ENCODE measurements at places on chromosomes 1 and 21.

DNA sequence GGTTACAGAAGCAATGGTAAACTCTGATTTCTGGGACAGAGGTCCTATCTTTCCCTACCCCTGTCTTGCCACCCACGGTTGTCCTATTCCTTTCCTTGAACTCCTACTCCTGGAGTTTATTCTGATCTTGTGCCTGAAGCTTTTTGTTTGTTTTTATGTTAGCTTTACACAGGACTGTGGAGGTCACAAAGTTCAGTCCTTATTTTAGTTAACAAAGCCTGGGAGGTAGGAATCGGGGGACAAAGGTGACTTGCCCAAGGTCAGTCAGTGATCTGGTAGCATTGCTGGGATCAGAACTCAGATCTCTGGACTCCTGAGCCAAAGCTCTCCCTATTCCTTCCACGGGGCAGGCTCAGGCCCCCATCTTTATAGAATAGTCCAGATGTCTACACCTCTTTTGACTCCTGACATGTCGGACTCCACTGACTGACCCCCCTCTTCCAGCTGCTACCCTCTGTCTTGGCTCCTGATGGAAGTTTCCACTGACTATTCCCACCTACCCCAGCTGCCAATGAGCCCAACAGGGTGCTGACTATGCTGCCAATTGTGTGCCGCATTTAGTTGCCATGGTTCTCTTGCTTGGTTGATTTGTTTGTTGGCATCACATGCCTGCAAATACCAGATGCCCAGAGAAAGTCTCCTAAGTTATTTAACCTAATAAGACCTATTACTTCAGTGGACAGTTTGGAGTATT is 9.9 kb downstream of the F5 start:
- DNase-seq = no peak

GRCh38 chr1:26124418-26125331 is 13.1 kb downstream of the PDIK1L start:
- DNase-seq = no peak

DNA sequence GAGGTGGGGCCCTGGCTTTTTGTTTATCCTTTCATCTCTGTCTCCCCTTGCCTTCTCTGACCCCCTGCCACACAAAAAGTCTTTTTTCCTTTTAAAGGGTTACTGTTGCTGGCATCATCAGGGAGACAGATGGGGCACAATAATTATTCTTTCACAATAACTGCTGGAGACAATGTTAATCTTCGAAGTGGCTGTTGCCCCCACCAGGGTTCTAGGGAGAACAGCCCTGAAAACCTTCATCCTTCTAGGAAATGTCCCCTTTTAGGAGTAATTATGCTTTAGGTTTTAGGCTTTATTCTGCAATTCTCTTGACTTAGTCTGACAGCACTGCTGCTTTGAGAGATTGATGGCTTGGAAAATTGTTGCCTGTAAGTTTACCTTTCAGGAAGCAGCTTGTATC is 150.0 kb downstream of the NOS1AP start:
- no peak for DNase-seq

DNA sequence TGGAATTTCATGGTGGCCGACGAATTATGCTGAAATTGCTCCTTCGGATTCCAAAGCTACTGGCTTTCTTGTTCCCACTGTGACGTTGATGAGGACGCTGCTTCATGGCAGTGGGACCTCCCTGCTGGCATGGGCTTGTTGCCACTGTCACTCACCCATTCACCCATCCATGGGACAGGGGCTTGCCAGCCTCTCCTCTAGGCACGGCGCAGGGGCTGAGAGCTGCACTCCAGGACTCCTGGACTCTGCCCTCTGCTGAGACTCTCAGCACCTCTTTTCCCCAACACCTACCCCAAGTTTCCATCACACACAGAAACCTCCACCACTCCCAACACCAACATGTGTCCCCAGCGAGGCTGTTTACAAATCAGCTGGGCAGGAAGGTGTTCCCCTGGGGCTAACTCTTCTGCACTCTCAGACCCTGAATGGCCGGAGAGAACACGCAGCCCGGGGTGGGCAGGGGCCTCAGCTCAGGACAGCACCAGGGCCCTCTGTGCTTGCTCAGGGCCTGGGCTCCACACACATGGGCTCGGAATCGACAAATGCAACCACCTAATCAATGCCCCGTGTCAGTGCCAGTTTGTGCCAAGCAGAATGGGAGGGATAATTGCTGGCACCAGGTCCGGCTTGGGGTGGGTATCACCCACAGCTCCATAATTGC is 3.1 kb downstream of the ITGB2 start:
- DNase-seq = no peak

GRCh38 chr21:45847870-45848269 is 133.7 kb upstream of the COL6A1 start:
- DNase-seq = peak; percentile 3

DNA sequence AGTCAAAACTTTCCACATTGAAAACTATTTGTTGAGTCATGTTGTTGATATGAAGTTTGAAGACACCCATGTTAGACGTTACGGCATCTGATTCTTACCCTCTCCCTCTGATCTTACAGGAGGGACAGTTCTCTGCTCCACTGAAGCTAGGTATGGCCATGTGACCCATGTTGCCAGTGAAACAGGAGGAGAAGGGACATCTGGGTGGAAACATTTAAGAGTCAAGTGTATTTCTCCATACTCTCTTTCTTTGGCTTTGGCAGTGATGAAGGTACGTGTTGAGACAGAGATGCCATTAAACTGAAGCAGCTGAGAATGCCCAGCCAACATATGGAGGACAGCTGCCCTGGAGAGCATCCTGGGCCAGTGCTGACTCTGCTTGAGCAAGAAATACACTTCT is 198.4 kb upstream of the PTGFR start:
- no peak for DNase-seq

DNA sequence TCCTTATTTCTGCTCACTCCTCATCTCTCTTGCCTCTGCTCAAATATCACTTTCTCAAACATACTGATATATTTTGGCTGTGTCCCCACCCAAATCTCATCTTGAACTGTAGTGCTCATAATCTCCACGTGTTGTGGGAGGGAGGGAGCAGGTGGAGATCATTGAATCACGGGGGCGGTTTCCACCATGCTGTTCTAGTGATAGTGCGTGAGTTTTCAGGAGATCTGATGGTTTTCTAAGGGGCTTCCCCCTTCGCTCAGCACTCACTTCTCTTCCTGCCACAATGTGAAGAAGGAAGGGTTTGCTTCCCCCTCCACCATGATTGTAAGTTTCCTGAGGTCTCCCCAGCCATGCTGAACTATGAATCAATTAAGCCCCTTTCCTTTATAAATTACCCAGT is 26.6 kb downstream of the ZBTB8OS start:
- no peak for DNase-seq

GRCh38 chr21:26157801-26158200 is 12.8 kb downstream of the APP start:
- no peak for DNase-seq

Data from aorta (tissue), 5 donors.